NCI-H460 (cell line): ENCODE measurements at places on chromosomes 12 and 14.

DNA sequence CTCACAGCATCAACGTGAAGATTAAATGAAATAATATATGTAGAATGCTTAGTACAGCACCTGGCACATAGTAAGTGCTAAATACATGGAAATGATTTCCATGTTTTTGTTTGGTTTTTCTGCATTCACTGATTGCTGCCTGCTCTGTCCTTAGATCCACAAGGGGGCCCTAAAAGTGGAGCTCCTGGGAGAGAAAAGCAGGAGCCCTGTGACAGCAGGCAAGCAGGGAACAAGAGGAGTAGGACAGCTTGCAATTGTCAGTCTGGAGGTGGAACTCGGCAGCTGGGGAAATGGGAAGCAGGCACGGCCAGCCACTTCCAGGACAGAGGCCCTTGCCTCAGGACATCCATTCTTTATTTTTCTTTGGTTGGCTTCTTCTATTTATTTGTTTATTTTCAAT is 292.9 kb downstream of the BMP4 start:
- no peak for DNase-seq

GRCh38 chr12:114443607-114444421 is 37.9 kb upstream of the TBX5 start:
- no peak for DNase-seq

- DNase-seq, result no peak
These were observed 459.7 kb downstream of the GXYLT1 start for GRCh38 chr12:41684997-41685396.

DNA sequence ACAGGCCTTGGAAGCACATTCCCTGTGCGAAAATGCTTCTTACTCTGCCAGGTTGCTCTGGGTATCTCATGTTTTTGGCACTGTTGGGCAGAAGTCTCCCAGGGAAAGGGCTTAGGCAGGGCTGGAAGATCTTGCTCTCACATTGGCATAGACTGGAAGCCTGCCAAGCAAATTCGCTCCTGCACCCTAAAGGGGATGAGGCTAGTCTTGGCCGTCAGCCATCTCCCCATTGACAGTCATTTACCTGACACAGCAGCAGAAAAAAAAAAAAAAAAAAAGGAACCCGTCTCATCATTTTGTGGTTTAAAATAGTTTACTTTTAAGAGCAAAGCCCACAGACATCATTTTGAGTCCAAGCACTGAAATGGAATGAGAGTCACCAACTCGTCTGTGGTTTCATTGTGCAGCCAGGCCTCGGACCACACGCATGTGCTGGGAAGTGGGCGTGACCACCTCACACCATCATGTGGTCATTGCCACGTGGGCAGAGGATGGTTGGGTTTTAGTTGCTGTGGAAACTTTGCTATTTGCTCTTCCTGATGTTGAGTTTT is 84.8 kb downstream of the NRXN3 start:
- no peak for DNase-seq

- peak; percentile 30 for DNase-seq
These were observed 25.7 kb upstream of the TC2N start for GRCh38 chr14:91893007-91893406.

DNA sequence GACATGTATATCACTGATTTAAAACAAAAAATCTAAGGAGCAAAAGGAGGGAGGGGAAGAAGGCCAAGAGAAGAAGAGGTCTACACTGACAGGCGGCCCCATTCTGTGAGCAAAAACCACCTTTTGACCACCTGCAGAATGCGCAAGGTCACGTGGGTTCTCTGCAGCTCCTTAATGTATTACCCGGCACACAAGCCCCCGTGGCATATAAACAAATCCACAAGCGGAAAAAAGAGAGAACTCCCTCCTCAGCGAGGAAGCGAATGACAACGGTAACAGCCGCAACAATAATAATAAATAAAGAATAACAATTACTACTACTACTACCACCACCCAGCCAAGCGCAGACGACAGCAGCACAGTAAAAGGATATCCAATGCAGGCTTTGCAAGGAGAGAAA is 1.3 kb downstream of the KSR2 start:
- no peak for DNase-seq

DNA sequence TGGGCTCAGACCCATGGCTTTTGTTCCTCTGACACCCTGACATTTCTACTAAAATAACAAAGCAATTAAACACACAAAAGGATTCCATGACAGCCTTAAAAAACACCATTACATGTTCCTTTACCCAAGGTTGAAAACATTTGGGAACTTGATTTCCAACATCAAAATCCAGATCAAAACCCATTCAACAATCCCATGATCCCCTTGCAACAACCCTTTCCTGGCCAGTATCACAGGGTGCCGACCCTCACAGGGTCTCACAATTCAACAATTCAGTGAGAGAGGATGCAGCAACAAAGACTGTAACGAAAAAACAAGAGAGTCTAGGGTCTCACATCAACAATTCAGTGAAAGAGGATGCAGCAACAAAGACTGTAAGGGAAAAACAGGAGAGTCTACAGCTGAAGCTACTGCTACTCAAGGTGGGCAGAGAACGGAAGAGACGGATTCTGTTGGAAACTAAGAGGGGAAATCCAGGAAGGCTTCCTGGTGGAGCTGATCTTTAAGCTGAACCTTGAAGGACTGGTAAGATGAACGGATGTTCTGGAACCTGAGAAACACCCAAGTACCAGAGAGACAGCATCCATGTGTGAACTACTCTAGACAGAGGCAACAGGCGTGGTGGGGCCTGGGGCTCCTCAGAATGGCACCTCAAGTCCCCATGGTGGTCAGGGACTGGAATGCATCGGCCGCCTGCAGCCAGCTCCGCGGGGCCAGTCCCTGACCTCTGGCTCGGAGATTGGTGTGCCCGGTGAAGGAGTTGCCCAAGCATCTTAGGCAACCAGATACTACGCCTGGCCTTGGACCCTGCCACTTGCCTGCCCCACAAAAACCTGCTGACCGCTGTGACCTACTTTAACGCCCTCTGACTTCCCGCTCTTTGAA is 22.7 kb upstream of the ZFP36L1 start:
- DNase-seq, result no peak

DNA sequence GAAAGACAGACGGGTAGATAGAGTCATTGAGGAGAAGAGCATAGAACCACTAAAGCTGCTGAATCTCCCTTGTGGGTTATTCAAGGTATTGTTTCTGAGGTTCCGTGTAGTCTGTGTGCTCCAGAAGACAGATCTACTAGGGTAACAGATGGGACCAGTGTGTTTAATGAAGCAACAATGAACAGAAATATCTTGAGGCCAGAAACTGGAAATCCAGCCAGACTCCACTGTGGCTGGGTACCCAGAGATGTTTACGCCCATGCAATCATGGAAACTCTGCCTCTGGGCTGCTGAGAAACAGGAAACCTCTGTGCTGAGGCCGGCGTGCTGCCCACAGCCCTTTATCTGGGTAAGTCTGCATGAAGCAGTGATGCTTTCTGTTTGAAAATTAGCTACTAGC is 8.3 kb downstream of the PROX2 start:
- no peak for DNase-seq

DNA sequence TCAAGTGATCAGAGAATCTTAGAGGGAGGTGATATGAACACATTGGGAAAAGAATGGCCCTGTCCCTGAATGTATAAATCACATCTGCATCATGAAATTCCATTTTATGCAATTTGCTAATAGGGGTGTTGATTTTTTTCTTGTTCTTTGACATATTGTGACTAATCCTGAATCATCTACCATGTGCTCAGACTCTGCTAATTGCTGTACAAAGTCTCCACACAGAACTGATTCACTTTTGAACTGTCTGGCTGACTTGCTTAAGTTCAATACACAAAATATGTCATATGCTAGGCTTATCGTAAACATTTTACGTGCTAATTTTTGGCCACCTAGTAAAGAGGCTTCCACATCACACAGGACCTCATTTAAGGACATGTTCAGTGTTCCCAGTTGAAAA is 2.6 kb downstream of the TMEM132D start:
- DNase-seq, result no peak

DNA sequence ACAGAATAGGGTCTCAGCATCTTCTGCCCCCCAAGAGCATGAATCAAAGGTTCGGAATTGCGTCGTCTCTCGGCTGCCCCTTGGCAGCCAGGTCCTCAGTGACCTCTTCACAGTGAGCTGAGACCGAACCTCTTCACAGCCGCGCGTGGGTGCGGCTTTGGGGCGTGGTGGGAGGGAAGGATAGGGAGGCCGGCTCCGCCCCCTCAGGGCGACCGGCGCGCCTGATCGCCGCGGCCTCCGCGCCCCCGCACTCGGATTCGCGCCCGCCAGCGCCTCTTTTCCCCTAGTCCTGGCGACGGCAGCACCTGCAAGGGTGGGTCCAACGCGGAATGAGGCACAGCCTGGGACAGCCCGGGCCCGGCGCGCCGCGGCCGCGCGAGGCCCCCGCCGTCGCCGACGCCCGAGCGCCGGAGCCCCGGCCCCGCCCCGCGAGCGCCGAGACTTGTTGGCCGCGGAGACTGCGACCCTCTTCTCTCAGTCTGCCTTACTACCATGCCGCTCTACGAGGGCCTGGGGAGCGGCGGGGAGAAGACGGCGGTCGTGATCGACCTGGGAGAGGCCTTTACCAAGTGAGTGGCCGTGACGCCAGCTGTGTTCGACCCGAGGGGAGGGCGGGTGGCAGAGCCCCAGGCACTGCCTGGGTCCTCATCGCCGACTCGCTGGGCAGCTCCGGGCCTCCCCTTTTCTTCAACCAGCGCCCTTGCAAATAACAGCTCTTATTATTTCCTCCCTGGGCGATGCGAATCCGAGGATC is at the start of gene ACTR10:
Gene ACTR10, plus strand, starts transcription at position 424 of the 754 bp plus-strand sequence. Its CDS starts 69 bp downstream, at position 493.
- DNase-seq, result peak; percentile 79

GRCh38 chr14:65954942-65955341 is 531.2 kb upstream of the CCDC196 start:
- DNase-seq, result no peak

DNA sequence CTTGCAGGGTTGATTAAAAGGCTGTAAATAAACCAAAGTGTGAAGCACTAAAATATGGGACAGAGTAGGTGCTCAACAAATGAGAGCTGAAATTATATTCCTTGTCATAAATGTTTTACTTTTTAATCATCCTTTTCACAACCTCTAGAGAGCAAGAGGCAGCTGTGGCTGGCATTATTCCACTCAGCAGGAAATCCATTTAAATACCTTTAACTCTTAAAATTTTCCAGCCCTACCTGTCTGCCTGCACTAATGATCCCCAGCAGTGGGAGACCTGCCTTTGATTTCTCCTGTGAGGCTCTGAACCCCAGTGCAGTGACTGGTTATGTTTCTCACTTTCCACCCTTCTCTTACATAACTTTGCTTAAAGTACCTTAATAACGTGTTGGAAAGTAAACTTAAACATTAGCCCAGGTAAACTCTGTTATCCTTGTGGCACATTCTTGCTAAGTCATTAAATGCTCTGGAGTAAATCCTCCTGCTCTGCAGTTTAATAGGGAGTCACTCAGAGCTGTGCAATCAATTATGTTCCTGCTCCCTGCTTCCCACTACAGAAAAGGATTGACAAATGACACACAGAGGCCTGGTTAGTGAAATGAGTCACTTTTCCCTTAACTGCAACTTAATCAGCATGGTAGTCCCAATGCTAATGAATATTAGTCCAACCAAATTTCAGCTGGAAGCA is 755.7 kb upstream of the USP15 start:
- DNase-seq, result no peak

DNA sequence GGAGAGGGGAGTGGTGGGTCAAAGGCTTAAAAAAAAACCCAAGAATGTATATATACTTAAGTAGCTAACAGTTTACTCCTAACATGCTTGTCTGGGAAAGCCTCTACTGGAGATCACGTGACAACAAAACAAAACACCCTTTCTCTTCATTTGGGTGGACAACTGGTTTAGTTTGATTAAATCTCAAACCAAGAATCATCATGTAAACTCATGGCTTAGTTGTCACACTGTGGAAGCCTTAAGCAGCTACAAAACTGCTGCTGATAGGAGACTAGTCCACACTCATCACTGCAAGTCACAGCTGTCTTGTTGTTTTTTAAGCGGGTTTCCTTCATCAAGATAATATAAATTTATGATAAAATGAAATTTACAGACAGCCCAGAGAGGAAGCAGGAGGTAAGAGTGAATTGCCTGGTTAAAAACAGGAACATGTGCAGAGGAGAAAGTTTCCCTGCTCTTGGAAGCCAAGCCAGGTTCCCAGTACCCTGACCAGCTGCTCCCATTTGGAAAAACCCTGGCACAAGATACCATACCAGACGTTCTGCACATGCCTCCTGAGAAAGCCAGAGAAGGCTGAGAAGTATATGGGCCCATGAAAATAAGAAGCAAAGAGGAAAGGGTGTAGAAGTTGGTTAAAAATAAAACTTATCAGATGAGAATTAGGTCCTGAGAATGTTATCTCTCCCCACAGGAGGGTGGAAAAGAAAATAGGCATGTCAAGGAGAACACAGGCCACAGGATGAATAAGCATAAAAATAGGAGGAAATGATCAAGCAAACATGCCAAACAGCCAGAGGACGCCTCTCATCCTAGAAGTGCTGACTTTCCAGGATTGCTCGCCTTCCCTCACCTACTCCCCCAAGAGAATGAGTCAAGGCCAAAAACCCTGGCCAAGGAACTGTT is 34.0 kb downstream of the EGLN3 start:
- DNase-seq, result no peak

DNA sequence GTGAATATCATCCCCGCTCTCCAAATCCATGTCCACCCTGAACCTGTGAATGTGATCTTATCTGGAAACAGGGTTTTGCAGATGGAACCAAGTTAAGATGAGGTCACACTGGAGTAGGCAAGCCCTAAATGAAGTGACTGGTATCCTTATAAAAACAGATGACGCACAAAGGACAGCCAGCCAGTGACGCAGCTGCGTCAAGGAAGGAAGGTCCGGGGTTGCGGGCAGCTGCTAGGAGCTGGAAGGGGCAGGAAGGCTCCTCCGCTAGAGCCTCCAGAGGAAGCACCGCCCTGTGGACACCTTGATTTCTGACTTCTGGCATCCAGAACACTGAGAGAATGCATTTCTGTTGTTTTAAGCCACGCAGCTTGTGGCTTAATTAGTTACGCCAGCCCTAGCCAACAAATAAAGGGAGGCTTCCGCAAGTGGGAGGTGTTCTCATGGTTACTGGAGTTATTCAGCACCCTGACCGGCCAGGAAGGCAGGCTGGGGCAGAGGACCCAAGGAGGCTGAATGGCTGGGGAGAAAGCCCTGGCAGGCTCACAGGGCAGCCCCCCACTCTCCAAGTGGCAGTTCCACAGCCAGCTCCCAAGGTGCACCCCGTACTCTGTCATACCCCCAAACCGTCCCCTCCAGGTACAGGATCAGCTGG is 127.6 kb upstream of the NCOR2 start:
- DNase-seq, result peak; percentile 96

DNA sequence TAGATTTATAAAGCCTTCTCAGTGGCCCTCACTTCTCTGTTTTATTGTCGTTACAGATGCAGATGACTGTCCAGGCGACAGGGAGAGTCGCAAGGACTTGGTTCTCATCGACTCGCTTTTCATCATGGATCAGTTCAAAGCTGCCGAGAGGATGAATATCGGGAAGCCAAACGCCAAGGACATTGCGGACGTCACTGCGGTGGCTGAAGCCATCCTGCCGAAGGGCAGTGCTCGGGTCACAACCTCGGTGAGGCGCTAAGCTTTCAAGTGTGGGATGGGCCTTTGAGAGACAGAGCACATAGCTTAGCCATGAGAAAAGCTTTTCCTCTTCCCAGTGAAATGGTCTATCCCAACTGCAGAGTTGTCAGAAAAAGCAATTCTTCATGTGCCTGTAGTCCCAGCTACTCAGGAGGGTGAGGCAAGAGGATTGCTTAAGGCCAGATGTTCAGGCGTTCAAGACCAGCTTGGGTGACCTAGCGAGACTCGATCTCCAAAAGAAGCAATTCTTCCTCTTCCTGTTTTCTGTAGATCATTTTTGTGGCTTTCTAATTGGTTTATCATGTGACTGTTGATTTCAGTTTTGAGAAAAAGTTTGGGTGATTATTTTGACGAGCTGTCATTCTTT is 56.4 kb downstream of the EP400 start:
- no peak for DNase-seq
